Stimulated activated CD8-positive, alpha-beta memory T cell treated with anti-CD3 and anti-CD28 coated beads, Interleukin-4, amount 100 ng/mL, for 1 hour (primary cell): ENCODE measurements at places on chromosomes 4 and X.

- DNase-seq: no peak
Measured at GRCh38 chrX:6131287-6131686, 97.4 kb downstream of the NLGN4X start.

DNA sequence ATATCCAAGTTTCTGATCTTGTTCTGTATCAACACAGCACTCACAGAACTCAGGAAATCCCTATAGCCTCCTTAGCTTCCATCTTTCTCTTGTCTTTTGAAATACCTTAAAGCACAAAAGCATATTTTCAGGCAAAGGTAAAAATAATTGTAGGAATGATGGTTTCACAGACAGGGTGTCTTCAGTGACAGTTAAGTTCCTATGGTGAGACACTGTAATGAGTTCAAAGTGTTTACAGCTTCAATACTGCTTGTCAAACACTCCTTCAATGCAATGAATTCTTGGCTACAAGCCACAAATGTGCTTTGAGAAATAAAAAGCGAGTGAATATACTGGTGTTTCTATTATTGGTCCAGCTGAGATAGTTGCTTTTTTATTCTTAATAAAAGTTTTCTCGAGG, 466.0 kb downstream of the DMD start:
- DNase-seq: no peak

- DNase-seq: no peak
Measured at GRCh38 chr4:173280998-173281397, 53.2 kb downstream of the HMGB2 start.

DNA sequence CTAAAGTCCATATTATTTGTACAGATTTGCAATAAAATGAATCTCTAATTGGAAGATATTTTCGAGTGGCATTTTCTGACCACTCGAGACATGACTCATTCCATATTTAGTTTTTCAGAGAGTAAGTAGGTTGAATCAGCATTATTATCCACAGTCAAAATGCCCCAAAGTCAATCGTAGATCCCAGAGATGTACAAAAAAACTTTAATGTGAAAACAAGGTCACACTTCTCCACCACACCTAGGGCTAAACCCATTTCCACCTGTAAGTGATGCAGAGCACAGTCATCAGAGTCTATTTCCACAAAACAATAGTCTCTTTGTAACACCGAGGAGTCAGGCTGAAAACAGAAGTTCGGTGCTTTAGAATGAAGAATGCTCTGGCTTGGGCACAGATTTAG, 117.1 kb upstream of the TENM3 start:
- DNase-seq: no peak

GRCh38 chr4:186760576-186760975, 36.9 kb upstream of the FAT1 start:
- DNase-seq: no peak

- no peak for DNase-seq
Measured at GRCh38 chr4:7324651-7325121, 110.0 kb downstream of the PSAPL1 start.

DNA sequence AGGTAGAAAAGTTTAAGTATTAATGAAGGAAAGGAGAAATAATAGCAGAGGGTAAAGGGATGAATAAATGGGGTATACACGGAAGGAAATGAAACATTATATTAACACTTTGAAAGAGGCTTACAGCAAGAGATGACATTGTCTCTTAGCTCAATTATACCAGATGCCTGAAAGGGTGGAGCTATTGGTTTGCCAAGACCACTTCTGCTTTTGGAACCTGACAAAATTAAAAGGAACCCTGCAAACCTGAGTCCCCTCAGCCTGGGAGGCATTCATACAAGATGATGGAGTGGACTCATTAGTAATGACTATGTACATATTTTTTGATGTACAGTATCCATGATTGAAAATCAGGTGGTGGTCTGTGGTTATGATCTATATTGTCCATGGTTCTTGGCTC, 45.1 kb upstream of the HPF1 start:
- DNase-seq: no peak

DNA sequence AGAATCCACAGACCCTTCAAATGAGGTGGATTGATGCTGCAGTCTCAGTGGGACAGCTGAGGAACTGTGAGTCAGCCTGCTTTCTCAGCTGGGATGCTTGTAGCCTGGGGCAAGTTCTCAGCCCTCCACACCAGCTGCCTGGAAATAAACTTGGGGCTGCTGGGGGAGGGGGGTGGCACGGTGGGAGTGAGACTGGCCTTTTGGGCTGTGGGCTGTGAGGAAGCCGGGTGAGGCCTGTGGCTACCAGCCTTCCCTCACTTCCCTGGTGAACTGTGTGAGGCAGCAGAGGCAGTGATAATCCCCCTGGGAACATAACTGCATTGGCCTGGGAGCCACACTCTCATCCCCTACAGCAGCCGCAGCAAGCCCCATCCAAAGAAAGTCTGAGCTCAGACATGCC, 114.5 kb upstream of the GUCY1A1 start:
- no peak for DNase-seq

- no peak for DNase-seq
Measured at GRCh38 chr4:168398589-168398988, 80.0 kb upstream of the DDX60 start.

DNA sequence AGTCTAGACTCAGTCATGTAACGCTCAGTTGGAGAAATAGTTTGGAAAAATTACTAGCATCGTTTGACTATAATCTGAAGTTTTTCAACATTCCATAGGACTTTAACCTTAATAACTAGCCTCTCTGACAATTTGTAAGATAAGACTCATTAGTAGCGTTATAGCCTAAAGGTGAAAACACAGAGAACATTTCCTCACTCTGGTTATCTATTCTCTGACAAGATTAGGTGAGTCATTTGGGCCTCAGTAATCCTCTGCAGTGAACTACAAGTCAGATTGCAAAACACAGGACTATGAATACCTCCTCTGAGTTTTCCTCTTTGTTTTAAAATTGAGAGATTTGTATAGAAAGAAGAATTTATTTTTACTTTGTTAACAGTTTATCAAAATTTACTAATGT, 31.8 kb upstream of the PDLIM5 start:
- DNase-seq: no peak

DNA sequence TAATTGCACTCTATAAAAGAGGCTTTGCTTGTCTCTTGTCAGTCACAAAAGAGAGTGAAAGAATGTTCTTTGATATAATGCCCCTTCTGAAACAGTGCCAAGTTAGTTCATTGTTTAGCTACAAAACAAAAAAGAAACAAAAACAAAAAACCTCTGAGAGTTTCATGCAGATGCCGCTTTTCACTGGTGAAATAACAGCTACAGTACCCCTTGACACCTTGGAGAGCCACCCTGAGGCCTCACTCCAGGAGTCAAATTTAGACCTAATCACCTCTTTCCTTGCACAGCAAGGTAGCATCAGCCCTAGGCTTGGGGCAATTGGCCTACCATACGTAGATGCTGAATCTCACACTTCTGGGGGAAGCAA, 185.2 kb downstream of the UNC5C start:
- no peak for DNase-seq

- no peak for DNase-seq
Measured at GRCh38 chrX:23752740-23753415, 9.8 kb upstream of the ACOT9 start.

DNA sequence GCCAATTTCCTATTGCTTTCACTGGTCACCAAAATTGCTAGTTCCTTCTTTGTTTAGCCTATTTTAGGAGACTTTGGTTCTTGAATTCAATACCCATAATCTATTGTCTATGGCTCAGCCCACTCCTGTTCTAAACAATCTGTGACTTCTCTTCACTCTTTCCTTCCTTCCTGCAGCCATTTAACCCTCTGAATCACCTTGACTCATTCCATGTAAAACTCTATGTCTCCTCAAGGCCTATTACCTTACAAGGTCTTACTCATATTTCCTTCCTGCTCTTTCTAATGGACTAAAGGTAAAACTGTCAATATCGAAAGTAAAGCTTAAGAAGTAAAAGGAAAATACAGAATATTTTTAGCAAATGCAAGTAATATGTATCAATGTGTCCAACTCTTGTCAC, 301.6 kb downstream of the ARHGAP24 start:
- DNase-seq: no peak

- DNase-seq: no peak
Measured at GRCh38 chr4:102563000-102563399, 61.8 kb downstream of the NFKB1 start.

DNA sequence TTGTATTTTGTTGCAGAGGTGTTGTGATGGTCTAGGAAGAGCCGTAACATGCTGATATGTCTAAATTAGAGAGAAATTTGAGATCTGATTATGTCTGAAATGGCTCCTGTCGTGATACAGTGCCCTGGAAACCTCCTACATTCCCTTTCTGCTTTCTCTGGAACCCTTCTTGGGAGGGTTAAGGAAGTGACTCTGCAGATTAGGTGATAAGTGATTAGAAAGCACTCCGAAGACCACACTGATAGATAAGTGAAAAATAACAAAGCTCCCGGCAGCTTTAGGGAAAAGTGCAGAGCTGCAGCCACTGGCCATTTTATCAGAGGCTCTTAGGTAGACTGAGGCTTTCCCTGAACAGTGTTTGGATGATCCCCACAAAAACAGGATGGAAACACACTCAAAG, 110.6 kb downstream of the MGST2 start:
- DNase-seq: no peak

- no peak for DNase-seq
Measured at GRCh38 chr4:108272561-108272960, 103.8 kb upstream of the LEF1 start.

- DNase-seq: no peak
Measured at GRCh38 chr4:56240554-56241174, 146.6 kb downstream of the AASDH start.

DNA sequence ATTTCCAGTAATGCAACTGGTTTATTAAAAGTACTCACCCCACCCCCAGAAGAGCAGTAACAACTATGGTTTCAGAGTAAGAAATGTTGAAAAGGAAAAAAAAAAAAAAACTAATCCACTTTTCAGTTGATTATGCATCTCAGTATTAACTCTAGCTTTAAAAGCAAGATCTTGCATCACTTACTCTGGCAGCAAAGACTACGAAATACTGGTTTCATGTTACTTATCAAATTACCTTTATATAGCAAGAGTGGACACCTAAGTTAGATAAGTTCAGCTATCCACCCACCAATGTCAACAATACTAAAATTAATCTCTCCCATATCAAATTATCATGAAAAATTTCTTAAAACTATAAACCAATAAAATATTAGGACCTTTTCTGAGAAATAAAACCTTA, 105.0 kb downstream of the ABCB7 start:
- no peak for DNase-seq

GRCh38 chrX:122238801-122239200, 945.3 kb upstream of the GRIA3 start:
- no peak for DNase-seq

DNA sequence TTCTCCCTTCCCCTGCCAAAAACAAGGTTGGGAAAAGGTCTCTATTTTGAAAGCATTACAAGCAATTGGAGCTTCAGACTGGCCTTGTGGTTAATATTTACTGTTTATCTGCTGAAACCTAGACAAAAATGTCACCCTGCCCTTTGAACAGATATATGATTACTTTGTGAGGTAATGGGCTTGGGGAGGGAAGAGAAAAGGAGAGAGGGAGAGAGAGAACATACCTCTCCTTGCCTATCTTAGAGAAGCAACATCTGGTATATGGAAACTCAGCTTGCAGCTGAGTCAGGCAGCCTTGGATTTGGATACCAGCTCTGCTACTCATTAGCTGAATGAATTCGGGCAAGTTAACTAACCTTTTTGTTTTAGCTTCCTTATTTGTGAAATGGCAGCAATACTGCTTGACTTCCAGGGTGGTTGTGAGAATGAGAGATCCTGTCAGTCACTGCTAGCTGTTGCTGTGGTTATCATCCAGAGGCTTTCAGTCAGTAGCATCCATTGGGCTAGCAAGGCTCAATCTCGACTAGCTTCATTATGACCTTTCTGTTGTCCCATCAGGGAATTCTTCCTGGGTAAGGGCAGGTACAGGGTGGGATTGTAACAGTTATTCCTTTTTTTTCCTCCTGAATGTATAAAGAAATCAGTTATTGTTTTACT, 41.1 kb downstream of the ZFX start:
- no peak for DNase-seq
